ENCODE measurements at places on chromosomes 13 and 19. TPM values are rescaled to one million over a fixed set of nuclear protein-coding genes. Genes with fewer than 3 reads are reported as not detected.

SMIM44 gene
- not detected for total RNA-seq

- H3K36me3 ChIP-seq: no peaks in the 10 kb centered on the region
- H3K4me3 ChIP-seq: no peak overlapping the region
- DNase-seq: no peak
These were observed 31.7 kb downstream of the ARHGAP35 start for GRCh38 chr19:46892252-46893179.

CERS1 gene
- not detected for total RNA-seq

DNA sequence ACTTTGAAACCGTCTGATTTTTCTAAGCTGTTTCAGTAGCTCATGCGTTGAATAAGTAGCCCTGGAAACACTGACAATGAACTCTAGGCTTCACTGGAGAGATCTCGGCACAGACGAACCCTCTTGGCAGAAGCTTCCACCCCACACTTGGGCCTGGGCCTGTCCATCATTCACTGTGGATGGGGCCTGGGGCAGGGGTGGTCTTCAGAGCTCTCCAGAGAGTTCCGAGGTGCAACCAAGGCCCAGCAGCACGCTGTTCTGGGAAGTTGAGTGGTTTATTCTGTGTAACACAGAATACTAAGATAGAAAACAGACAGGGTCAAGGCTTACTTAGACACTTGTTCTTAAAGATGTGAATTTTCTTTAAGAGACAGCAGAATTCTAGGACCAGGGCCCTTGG lies 21.9 kb downstream of the NAXD start:
- no peak for DNase-seq
- no peak overlapping the region for H3K27ac ChIP-seq
- no peak overlapping the region for H3K4me3 ChIP-seq
- H3K27me3 ChIP-seq: no peaks in the 10 kb centered on the region
- no peaks in the 10 kb centered on the region for H3K4me1 ChIP-seq

- no peaks in the 10 kb centered on the region for H3K4me1 ChIP-seq
- no peak for DNase-seq
- H3K36me3 ChIP-seq: no peaks in the 10 kb centered on the region
- H3K4me3 ChIP-seq: no peak overlapping the region
These were observed 61.8 kb downstream of the IRS2 start for GRCh38 chr13:109724603-109725002.

- H3K27me3 ChIP-seq: no peaks in the 10 kb centered on the region
- peaks cover 66% of the 10 kb centered on the region for H3K4me1 ChIP-seq
- DNase-seq: no peak
- H3K36me3 ChIP-seq: peaks cover 6% of the 10 kb centered on the region
- peak overlapping the region; percentile 40 for H3K27ac ChIP-seq
These were observed 11.3 kb downstream of the STARD13 start for GRCh38 chr13:33274264-33274663.

GRCh38 chr19:16325641-16326400 lies 1.2 kb downstream of the KLF2 start:
- peaks cover 37% of the 10 kb centered on the region for H3K4me1 ChIP-seq
- H3K4me3 ChIP-seq: peak overlapping the region; percentile 90
- H3K27me3 ChIP-seq: no peaks in the 10 kb centered on the region
- peak overlapping the region; percentile 97 for H3K27ac ChIP-seq

LILRA5 gene
- 3.1 TPM for total RNA-seq

- no peak for DNase-seq
- H3K27me3 ChIP-seq: peaks cover 3% of the 10 kb centered on the region
- no peaks in the 10 kb centered on the region for H3K4me1 ChIP-seq
- H3K27ac ChIP-seq: no peak overlapping the region
- H3K36me3 ChIP-seq: no peaks in the 10 kb centered on the region
- H3K4me3 ChIP-seq: no peak overlapping the region
These were observed 4.5 kb upstream of the ZNF175 start for GRCh38 chr19:51566489-51567100.

POLR2E gene
- 176 TPM for total RNA-seq

- no peaks in the 10 kb centered on the region for H3K27me3 ChIP-seq
- no peak for DNase-seq
- H3K4me3 ChIP-seq: no peak overlapping the region
- no peak overlapping the region for H3K27ac ChIP-seq
- no peaks in the 10 kb centered on the region for H3K4me1 ChIP-seq
These were observed 7.3 kb upstream of the SIGLEC5 start for GRCh38 chr19:51637362-51637978.

DNA sequence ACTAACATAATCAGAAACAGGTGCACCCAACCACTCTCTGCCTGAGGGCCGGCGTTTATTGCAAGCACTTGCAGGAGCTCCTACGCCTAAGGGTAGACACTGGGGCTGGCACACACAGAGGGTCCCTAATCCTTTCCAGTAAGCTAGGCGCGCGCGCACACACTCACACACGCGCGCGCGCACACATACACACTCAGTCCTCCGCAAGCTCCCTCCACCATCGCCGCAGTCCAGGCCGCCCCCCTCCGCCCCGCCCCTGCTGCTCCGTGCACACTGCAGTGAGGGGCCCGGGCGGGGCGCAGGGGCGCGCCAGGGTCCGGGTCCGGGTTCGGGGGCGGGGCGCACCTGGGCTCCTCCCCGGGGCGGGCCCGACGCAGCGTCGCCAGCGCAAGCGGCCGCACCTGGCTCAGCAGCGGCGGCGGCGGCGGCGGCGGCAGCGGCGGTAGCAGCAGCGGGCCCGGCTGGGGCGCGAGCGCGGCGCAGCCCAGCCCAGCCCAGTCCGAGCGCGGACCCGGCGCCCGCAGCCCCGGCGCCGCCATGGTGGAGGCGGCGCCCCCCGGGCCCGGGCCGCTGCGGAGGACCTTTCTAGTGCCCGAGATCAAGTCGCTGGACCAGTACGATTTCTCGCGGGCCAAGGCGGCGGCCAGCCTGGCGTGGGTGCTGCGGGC lies at the start of gene CAMSAP3:
Gene CAMSAP3, plus strand, starts transcription at position 398 of the 668 bp plus-strand sequence. Its CDS starts 140 bp downstream, at position 538.
- peak; percentile 42 for DNase-seq
- H3K4me1 ChIP-seq: peaks cover 6% of the 10 kb centered on the region
- no peak within 1 kb of the TSS for H3K4me3 ChIP-seq
- no peaks in the 10 kb centered on the region for H3K27me3 ChIP-seq
- H3K27ac ChIP-seq: no peak within 1 kb of the TSS
- no peaks in the 10 kb centered on the region for H3K36me3 ChIP-seq

DNA sequence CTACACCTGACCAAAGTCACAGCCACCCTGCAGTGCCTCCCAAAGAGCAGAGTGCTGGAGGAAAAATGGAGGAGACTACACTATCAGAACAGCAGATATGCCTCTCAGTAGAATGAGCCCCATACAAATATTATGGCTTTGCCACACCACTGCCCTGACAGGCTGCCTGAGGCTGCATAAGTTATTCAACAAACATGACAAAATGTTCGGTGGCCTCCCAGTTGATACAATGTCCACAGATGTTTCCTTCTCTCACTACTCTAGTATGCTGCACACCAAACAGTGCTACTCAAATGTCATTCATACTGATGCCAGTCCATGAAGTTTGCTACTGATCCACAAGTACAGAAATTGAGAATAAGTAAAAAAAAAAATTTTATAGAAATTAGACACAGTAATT lies 41.0 kb downstream of the N4BP2L2 start:
- no peak overlapping the region for H3K27ac ChIP-seq
- H3K36me3 ChIP-seq: peaks cover 3% of the 10 kb centered on the region
- no peak overlapping the region for H3K4me3 ChIP-seq
- no peak for DNase-seq

DNA sequence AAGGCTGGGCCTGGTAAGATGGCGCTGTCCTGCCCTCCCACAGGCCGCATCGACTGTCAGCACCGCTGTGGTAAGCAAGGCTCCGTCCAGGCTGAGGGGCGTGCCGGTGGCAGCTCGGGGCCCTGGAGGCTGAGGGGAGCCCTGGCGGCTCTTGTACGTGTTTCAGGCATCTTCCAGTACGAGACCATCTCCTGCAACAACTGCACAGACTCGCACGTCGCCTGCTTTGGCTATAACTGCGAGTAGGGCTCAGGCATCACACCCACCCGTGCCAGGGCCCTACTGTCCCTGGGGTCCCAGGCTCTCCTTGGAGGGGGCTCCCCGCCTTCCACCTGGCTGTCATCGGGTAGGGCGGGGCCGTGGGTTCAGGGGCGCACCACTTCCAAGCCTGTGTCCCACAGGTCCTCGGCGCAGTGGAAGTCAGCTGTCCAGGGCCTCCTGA lies 1.2 kb downstream of the IZUMO4 start:
- H3K4me3 ChIP-seq: no peak overlapping the region
- no peaks in the 10 kb centered on the region for H3K27me3 ChIP-seq
- peaks cover 31% of the 10 kb centered on the region for H3K4me1 ChIP-seq
- H3K36me3 ChIP-seq: peaks cover 44% of the 10 kb centered on the region

SLC17A7 gene
- 1.1 TPM for total RNA-seq

DNA sequence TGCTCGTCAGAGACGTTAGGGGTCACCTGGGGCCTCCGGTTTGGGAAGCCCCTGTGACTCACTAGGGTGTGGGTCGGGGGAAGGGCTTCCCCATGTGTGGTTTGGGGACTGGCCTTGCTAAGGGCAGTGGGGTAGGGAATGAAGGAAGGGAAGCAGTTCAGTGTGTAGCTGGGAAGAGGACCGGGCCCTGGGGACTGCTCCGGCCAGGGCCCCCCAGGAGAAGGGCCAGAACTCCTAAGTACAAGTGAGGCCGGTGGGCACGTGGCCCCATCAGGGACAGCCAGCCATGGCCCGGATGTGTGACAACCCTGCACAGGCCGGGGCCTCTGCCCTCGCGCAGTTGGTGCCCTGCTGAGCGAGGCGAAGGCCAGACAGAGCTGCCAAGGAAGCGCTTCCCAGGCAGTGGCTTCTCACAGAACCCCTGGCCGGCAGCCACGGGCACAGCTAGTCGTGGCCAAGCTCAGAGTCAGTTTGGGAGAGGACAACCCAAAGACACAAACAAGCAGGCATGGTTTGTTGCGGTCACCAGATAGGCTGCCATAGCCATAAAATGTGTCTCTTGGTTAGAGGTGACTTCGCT lies 25.7 kb downstream of the TEX29 start:
- H3K4me3 ChIP-seq: no peak overlapping the region
- H3K36me3 ChIP-seq: no peaks in the 10 kb centered on the region
- H3K27ac ChIP-seq: no peak overlapping the region

CEACAM3 gene
- 6.0 TPM for total RNA-seq

DNA sequence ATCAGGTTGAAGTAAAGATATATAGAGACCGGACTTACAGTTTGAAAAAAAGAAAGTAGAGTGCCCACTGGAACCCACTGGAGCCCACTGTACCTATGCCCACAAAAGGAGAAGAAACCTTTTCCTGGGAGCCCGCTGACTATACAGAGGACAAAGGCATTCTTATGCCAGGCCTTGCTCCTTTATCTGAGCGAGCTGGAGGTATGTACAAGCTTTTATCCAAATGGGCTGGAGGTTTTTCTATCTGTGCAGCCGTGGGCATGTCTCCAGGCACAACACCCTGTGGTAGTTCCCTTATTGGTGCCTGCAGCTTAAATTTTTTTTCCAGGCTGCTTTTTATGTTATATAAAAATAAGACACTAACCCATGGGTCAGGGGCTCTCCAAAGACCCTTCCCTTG lies 8.4 kb downstream of the ZNF234 start:
- H3K36me3 ChIP-seq: peaks cover 70% of the 10 kb centered on the region
- no peak for DNase-seq
- H3K4me3 ChIP-seq: no peak overlapping the region
- no peaks in the 10 kb centered on the region for H3K4me1 ChIP-seq

DNA sequence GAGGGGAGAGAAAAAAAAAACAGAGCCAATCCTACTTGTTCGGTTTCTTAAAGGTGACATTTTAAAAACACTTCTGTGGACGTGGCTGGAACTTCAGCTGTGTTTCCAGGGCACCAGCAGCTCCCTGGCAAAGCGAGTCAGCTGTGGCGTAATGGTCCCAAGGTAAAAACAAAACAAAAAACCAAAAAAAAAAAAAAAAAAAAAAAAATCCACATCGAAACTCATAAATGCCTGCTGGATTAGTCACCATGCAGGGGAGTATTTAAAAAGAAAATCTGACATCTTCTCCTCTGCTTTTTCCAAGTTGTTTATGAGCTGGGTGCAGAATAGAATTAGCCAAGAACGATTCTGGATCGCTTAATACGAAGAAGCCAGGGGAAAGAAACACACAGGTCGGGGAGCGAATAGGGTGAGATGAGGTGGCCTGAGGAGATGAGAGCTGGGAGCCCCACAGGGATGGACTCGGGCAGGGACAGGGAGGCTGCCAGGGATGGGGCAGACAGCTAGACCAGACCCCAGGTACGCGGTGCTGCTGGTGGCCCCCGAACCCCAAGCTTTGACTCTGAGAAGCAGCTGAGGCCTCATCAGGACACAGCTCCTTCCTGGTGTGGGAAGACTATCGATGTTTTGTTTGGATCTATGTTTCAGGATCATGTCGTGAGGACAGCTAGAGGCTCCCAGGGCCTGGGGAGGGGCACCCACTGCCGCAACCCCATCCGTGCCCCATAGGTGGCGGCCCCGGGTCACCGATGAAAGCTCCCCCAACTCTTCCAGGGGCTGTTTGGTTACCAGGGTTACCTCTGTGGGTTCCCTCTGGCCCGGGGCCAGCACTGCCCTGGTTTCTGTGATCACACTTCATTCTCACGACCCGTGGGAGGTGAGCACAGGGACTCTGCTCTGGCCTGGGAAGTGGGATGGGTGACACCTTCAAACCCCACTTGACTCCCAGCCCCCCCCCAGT lies 3.1 kb upstream of the CTXN1 start:
- no peak overlapping the region for H3K4me3 ChIP-seq
- peak; percentile 85 for DNase-seq
- peak overlapping the region; percentile 71 for H3K27ac ChIP-seq
- peaks cover 22% of the 10 kb centered on the region for H3K36me3 ChIP-seq

NPAS1 gene
- total RNA-seq: not detected

ZSWIM4 gene
- 7.3 TPM for total RNA-seq

- no peaks in the 10 kb centered on the region for H3K36me3 ChIP-seq
- H3K27me3 ChIP-seq: no peaks in the 10 kb centered on the region
- peak overlapping the region; percentile 100 for H3K4me3 ChIP-seq
These were observed 508 bp downstream of the ZBTB7A start for GRCh38 chr19:4066176-4066606.

ZNF544 gene
- total RNA-seq: 36.7 TPM

- H3K36me3 ChIP-seq: no peaks in the 10 kb centered on the region
- DNase-seq: no peak
- H3K27ac ChIP-seq: no peak overlapping the region
- H3K4me1 ChIP-seq: no peaks in the 10 kb centered on the region
These were observed 66.8 kb downstream of the MRPL57 start for GRCh38 chr13:21243045-21243897.

- H3K27ac ChIP-seq: peak overlapping the region; percentile 91
- peaks cover 14% of the 10 kb centered on the region for H3K4me1 ChIP-seq
- H3K4me3 ChIP-seq: peak overlapping the region; percentile 75
These were observed 758 bp upstream of the TECR start for GRCh38 chr19:14528419-14529253.

GRCh38 chr13:49110913-49111170 lies 109.3 kb upstream of the MLNR start:
- peaks cover 32% of the 10 kb centered on the region for H3K4me1 ChIP-seq
- H3K27ac ChIP-seq: peak overlapping the region; percentile 76
- no peaks in the 10 kb centered on the region for H3K27me3 ChIP-seq
- H3K36me3 ChIP-seq: no peaks in the 10 kb centered on the region

DNA sequence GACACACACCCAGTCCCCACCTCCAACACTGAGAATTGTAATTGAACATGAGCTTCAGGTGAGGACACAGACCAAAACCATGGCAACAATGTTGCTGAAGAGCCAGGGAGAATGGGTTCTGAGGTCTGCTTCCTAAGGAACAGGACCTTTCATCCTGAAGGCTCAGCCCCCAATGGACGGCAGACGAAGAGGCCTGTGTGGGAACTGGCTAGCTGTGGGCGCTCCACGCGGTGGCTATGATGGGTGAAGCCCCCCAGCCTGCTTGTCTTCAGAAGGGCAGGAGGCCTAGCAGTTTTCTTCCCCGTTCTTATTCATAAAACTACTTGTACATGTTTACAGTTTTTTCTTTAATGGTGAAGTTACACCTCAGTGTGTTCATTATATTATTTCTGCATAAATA lies 136.1 kb upstream of the SPACA7 start:
- H3K4me3 ChIP-seq: no peak overlapping the region
- DNase-seq: no peak
- no peak overlapping the region for H3K27ac ChIP-seq
- H3K36me3 ChIP-seq: no peaks in the 10 kb centered on the region
- no peaks in the 10 kb centered on the region for H3K4me1 ChIP-seq

Data from upper lobe of left lung (tissue), 6 donors.